ENCODE measurements at places on chromosomes 3 and 15.

DNA sequence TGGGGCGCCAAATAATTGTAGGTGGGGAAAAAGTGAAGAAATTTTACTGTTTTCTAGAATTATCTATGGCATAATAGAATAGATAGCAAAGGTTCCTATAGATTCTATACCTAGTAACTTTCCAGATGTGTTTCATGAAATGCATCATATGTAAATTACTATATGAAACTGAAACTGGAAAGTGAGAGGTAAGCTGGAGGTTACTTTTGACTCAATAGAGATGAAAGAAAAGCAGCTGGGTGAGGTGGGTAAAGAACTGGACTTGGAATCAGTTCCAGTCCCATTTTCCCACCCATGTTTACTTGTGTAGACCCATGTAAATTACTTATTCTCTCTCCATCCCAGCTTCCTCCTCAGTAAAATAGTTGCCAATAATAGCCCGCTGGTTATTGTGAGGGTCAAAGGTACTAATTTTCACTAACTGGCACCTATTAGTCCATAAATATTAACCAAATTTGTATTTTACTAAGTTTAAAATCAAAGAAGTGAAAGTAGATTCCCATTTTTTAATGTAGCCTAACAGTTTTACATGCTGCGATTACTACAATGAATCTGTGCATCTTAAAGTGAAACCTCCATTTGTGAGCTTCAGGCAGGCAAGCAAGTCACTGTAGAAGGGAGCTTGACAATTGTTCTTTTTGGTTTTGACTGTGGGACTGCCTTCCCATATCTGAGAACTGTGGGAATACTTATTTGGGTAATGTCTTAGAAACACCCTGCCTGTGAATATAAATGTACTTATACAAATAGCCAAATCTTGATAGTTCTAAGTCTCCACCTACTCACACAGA is 312.1 kb downstream of the SLC9A9 start:
- no peak for DNase-seq

- no peak for DNase-seq
Measured at GRCh38 chr3:4633078-4634004, 140.2 kb downstream of the ITPR1 start.

GRCh38 chr3:12938258-12938711 is 96.9 kb upstream of the RPL32 start:
- DNase-seq, result no peak

GRCh38 chr3:123682781-123683504 is 98.1 kb upstream of the HACD2 start:
- no peak for DNase-seq

DNA sequence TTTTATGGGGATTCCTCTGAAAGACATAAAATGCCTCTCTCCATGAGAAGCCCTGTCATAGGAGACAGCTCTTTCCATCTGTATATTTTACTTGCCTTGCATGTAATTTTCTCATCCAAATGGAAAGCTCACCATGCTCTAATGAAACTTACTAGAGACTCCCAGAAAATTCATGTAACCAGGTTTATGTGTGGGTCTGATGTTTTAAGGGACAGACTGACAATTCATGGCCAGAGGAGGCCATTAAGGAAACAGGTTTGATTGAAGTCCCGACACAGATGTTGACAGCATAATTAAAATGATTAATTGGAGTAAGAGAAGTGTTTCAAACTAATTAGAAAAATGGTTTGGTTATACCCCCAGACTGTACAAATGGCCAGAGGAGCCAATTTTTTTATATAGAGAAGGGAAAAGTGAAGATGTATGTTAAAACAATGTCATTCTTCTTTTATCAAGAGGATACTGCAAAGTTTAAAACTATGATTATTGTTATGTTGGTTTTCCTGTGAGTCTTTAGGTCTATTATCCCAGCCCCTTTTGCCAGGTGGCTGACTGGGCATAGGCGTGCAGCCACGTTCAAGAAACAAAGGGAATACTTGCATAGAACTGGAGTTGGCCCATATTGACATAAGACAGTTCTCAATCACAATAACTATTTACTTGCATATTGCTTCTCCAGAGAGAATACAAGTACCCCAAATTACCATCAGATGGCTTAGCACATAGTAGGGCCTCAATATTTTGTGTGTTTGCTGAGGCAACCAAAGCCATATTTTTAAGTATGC is 64.8 kb downstream of the RBMS3 start:
- no peak for DNase-seq

Measured in NCI-H187 (cell line).